ENCODE measurements at places on chromosomes 3 and 15.

DNA sequence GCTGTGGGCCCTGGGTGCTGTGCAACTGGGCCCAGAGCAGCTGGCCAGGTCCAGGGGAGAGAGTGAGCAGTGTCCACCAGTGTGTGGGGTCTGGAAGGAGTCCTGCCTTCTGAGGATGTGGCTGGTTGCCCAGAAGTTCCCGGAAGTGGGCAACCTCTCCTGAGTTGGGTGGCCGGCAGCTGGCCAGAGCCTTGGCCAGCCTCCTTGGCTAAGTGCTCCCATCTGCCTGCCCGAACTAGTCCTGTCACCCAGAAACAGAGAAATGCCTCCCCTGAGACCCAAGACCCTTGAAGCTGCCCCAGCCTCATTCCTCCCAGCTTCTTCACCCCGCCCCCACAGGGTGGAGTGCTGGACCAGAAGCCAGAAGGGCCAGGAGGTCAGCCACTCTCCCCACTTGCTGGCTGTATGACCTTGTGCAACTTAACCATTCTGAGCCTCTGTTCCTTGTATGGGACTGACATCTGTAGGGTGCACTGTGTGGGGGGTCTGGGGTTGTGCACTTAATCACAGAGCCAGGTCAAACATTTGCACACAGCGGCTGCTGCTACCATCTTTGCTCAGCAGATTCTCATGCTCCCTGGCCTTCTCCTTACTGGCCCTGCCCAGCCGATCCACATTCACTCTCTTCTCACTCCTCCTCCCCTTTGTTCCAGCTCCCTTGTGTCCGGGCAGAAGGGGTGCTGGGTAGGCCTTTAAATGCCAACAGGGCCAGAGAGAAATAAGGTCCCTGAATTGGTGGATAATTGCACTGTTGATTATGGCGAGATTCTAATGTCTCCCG lies 7.5 kb upstream of the ALAS1 start:
- no peak for DNase-seq

GRCh38 chr3:58141766-58142345 lies 68.9 kb downstream of the DNASE1L3 start:
- DNase-seq = no peak

DNA sequence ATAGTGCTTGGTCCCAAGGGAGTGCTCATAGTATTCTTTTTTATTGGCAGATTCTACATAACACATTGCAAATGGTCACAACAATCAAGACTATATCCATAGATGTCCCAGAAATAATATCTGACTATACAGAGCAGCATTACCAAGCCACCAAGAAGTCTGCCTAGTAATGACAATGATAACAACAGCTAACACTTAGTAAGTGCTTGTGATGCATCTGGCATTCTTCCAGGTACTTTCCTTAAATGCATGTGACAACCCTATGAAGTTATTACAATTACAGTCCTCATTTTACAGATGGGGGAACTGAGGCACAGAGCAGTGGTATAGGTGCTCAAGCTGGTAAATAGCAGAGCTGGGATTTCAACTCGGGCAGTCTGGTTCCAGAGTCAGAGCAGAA lies 49.6 kb upstream of the ICE2 start:
- no peak for DNase-seq

DNA sequence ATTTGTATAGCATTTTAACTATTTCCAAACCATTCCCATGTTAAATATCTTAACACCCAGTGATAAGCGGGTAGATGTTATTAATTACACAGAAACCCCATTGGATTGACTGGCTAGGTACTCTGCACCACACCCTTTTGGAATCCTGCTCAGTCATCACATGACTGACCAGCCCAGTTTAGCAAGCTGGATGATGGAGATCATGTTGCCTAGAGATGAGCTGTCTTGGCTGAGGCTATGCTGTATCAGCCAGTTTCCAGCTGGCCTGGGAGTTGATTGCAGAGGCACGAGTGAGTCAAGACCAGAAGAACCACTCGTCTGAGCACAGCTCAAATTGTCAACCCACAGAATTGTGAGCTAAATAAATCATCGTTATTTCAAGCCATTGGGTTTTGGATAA lies 124.6 kb downstream of the ZNF621 start:
- DNase-seq = no peak

GRCh38 chr3:108959017-108959416 lies 5.3 kb upstream of the GUCA1C start:
- DNase-seq = no peak

DNA sequence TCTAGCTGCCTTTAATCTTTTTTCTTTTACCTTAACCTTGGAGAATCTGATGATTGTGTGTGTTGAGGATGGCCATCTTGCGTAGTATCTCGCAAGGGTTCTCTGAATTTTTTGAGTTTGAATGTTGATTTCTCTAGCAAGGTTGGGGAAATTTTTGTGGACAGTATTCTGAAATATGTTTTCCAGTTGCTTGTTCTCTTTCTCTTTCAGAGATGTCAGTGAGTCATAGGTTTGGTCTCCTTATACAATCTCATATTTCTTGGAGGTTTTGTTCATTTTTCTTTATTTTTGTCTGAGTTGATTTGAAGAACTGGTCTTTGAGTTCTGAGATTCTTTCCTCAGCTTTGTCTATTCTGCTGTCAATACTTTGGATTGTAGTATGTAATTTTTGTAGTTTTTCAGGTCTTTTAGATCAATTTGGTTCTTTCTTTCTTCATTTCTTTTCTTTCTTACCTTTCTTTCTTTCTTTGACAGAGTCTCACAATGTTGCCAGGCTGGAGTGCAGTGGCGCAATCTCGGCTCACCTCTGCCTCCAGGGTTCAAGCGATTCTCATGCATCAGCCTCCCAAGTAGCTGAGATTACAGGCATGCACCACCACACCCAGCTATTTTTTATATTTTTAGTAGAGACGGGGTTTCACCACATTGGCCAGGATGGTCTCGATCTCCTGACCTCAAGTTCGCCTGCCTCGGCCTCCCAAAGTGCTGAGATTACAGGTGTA lies 366.4 kb upstream of the RASGRP1 start:
- DNase-seq = no peak

GRCh38 chr3:95271395-95271794 lies 1208.5 kb downstream of the NSUN3 start:
- DNase-seq = no peak

DNA sequence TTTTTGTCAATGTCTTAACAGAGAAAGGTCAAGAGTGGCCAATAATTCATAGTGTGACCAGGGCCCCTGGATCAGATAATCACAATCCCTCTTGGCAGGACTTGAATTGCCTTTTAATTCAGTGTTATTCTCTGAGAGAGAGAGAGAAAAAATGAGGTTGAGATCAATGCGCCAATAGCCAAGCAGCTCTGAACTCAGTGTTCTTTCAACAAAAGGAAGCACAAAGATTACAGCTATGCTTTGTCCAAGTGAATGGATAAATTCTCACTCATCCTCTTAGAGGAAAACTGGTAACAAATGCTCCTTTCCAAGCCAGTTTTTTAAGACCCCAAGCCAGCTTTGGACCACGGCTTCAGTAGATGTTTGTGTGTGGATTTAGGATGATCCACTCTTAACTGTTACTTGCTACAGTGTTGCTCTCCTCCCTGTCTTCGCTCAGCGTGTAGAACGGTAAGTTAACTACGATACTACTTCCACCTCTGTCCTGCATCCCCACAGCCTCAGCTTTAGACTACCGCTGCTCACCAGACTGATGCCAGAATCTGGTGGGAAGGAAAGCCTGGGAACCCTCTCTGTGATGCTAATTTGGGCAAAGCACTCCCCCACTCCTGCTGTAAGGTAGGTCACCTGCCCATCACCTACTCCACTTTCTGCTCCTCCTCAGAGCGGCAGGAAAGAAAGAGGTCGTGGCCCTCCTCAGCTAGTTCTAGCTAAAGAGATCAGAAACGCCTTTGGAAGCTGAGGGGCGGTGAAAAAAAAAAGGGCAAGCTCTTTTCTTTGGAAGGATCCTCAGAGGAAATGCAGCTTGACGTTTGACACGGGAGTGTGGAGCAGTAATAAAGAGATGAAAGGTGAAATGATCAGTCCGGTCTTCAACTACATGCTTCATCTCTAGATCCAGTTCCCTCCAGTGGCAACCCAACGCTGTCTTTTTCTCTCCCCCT lies 46.8 kb upstream of the LPP start:
- no peak for DNase-seq

GRCh38 chr15:56460071-56460470 lies 4.9 kb downstream of the MNS1 start:
- no peak for DNase-seq

DNA sequence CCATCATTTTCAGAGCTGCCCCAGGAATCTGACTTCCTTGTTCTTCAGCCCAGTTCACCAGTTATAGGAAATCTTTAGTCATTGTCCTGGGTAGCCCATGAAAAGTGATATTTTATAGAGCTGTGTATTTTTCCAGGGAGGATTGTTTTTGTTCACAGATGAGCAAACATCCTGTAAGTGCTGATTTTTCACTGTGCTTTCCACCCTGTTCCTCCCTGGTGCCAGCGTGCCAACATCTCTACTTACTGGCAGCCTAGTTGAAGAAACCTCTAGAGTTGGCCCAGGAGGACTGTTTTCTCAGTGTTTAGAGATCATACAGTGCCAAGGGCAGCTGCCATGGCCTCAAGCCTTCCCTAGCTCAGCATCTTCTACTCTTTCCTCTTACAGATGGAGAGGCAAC lies 41.3 kb downstream of the ST6GAL1 start:
- DNase-seq = no peak

GRCh38 chr3:120171134-120171873 lies 77.1 kb upstream of the GSK3B start:
- no peak for DNase-seq
